Activated T-helper 2 cell treated with anti-CD3 and anti-CD28 coated beads, Interferon-gamma antibody, Interleukin-2, Interleukin-4, amounts not matched to agents 10 μg/mL and 5 μg/mL and 100 μg/mL, durations not matched to agents 14 hours and 24 hours and 36 hours (primary cell): ENCODE measurements at places on chromosomes 5 and 9. TPM values are rescaled to one million over a fixed set of nuclear protein-coding genes. Genes with fewer than 3 reads are reported as not detected.

- H3K27ac ChIP-seq, result peak overlapping the region; percentile 89
- H3K4me1 ChIP-seq, result peaks cover 45% of the 10 kb centered on the region
- no peaks in the 10 kb centered on the region for H3K27me3 ChIP-seq
- H3K36me3 ChIP-seq, result no peaks in the 10 kb centered on the region
- peak; percentile 79 for DNase-seq
- H3K4me3 ChIP-seq, result peak overlapping the region; percentile 91
Observed at GRCh38 chr9:35114113-35114839, 1.4 kb downstream of the ATOSB start.

GRCh38 chr9:137423514-137424291, 510 bp downstream of the NOXA1 start:
- peaks cover 4% of the 10 kb centered on the region for H3K27me3 ChIP-seq
- H3K27ac ChIP-seq, result no peak overlapping the region
- peaks cover 10% of the 10 kb centered on the region for H3K4me1 ChIP-seq

- H3K27me3 ChIP-seq, result no peaks in the 10 kb centered on the region
- H3K36me3 ChIP-seq, result peaks cover 24% of the 10 kb centered on the region
- DNase-seq, result no peak
- no peak overlapping the region for H3K27ac ChIP-seq
- peaks cover 9% of the 10 kb centered on the region for H3K4me1 ChIP-seq
Observed at GRCh38 chr9:113373256-113373655, 3.5 kb downstream of the HDHD3 start.

GRCh38 chr9:122232796-122233306, 4.1 kb upstream of the LHX6 start:
- peaks cover 15% of the 10 kb centered on the region for H3K27me3 ChIP-seq
- DNase-seq, result no peak

GRCh38 chr5:172574871-172575223, 66.2 kb upstream of the NEURL1B start:
- H3K27me3 ChIP-seq, result peaks cover 2% of the 10 kb centered on the region
- no peak overlapping the region for H3K4me3 ChIP-seq
- H3K36me3 ChIP-seq, result no peaks in the 10 kb centered on the region
- no peak for DNase-seq

The ANKRD31 gene
- 0.11 and 0.28 TPM in 2 replicates for total RNA-seq

- H3K27ac ChIP-seq, result no peak overlapping the region
- no peaks in the 10 kb centered on the region for H3K27me3 ChIP-seq
- no peaks in the 10 kb centered on the region for H3K4me1 ChIP-seq
- no peaks in the 10 kb centered on the region for H3K36me3 ChIP-seq
- H3K4me3 ChIP-seq, result no peak overlapping the region
- DNase-seq, result no peak
Observed at GRCh38 chr5:22044229-22044628, 808.9 kb downstream of the CDH12 start.

GRCh38 chr5:104942735-104943134, 1380.1 kb upstream of the NUDT12 start:
- no peaks in the 10 kb centered on the region for H3K27me3 ChIP-seq
- no peak overlapping the region for H3K27ac ChIP-seq
- no peak for DNase-seq

DNA sequence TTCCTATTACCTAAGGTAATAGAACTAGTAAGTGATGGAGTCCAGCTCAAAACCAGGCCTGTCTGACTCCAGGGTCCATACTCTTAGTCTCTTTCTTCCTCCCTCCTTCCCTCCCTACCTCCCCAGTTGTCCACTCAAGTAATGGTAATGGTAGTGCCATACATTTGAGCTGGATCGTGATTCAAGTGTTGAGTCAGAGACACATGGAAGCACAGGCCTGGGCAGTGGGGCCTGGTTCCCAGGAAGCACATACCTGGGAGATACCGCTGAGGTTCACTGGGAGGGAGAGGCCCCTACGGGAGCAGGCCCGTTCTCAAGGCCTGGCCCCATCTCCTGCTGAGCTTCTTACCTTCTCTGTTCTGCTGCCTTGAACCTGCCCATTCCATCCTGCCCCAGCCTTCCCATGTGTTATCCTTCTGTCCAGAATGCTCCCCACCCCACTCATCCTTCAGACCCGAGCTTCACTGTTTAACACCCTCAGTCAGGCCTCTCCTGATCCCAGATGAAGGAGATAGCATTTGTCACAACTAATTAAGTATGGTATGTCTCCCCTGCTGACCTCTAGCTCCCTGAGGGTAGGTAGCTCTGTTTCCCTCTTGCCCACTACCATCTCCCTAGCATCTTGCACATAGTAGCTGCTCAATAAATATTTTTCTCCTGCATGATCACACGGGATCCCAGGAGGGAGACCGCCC, 13.8 kb downstream of the URM1 start:
- H3K4me1 ChIP-seq, result no peaks in the 10 kb centered on the region
- H3K4me3 ChIP-seq, result no peak overlapping the region
- peaks cover 24% of the 10 kb centered on the region for H3K36me3 ChIP-seq
- DNase-seq, result no peak
- H3K27ac ChIP-seq, result no peak overlapping the region

GRCh38 chr5:45694971-45695803, 993 bp downstream of the HCN1 start:
- no peak for DNase-seq
- H3K27me3 ChIP-seq, result peaks cover 11% of the 10 kb centered on the region
- H3K4me1 ChIP-seq, result peaks cover 2% of the 10 kb centered on the region
- no peaks in the 10 kb centered on the region for H3K36me3 ChIP-seq

The PHF24 gene
- total RNA-seq, result 0.11 TPM in 1 of 2 replicates, not detected in the other

- DNase-seq, result no peak
- no peaks in the 10 kb centered on the region for H3K27me3 ChIP-seq
Observed at GRCh38 chr9:80550181-80550580, 978.4 kb downstream of the TLE4 start.

GRCh38 chr5:79418276-79418675, 95.7 kb downstream of the HOMER1 start:
- no peaks in the 10 kb centered on the region for H3K36me3 ChIP-seq
- H3K4me3 ChIP-seq, result no peak overlapping the region

The MEGF9 gene
- 5.0 TPM in 2 replicates for total RNA-seq

DNA sequence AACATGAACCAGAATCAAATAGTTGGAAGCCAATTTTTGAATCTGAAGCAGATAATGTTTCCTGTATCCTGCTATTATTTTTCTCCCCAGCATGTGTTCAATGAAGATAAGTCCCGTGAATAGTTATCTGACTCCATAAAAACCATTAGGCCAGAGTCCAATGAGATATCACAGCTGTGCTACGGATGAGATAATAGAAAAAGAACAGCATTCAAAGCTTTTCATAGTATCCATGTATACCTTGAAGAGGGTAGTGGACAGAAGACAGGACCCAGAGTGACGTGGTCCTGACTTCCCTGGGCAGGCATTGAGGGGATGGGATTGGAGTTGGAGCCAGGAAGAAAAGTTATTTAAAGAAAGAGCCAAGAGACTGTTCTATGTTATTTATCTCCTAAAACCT, 50.7 kb upstream of the C6 start:
- H3K36me3 ChIP-seq, result no peaks in the 10 kb centered on the region
- H3K4me3 ChIP-seq, result no peak overlapping the region
- DNase-seq, result no peak
- H3K4me1 ChIP-seq, result no peaks in the 10 kb centered on the region

- H3K4me1 ChIP-seq, result no peaks in the 10 kb centered on the region
- H3K36me3 ChIP-seq, result no peaks in the 10 kb centered on the region
- no peak overlapping the region for H3K4me3 ChIP-seq
- no peak for DNase-seq
Observed at GRCh38 chr9:79974806-79975422, 403.1 kb downstream of the TLE4 start.

DNA sequence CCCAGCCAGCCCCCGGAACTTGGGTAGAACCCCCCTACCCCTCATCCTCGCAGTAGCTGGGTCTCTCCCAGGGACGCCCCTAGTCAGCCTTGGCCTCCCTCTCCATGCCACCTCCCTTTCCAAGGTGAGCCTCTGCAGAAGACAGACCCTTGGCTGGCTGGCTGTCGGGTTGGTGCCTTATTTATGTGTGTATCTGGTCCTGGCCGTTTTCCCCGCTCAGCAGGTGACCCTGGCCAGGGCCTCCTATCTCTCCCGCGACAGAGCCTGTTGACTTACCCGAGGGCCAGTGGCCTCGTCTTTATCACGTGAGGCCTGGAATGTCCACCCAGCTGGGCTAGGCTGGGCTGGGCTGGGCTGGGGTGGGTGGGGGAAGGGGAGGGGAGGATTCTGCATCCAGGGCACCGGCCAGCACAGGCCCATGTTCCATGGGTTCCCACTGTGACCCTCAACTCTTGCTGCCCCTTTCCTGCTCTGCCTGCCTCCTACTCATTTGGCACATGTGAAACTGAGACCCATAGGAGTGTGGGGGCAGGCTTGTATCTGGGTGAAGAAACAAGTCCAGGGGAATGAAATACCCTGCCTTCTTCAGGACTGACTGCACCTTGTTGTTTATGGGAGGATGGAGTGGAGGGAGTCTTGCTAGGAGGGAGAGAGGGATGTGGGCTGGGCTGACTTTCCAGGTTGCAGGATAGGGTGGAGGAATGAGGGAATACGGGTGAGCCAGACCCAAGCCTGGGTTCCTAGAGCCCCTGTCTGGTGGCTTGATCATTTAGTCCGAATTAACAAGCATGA, 3.1 kb downstream of the CXXC5 start:
- H3K4me1 ChIP-seq, result peaks cover 28% of the 10 kb centered on the region
- DNase-seq, result no peak
- H3K36me3 ChIP-seq, result peaks cover 2% of the 10 kb centered on the region
- H3K27me3 ChIP-seq, result peaks cover 48% of the 10 kb centered on the region
- H3K4me3 ChIP-seq, result no peak overlapping the region

- H3K4me3 ChIP-seq, result no peak overlapping the region
- no peak overlapping the region for H3K27ac ChIP-seq
- H3K36me3 ChIP-seq, result no peaks in the 10 kb centered on the region
- no peak for DNase-seq
- no peaks in the 10 kb centered on the region for H3K27me3 ChIP-seq
Observed at GRCh38 chr9:82126256-82126655, 137.7 kb downstream of the SPATA31D1 start.

DNA sequence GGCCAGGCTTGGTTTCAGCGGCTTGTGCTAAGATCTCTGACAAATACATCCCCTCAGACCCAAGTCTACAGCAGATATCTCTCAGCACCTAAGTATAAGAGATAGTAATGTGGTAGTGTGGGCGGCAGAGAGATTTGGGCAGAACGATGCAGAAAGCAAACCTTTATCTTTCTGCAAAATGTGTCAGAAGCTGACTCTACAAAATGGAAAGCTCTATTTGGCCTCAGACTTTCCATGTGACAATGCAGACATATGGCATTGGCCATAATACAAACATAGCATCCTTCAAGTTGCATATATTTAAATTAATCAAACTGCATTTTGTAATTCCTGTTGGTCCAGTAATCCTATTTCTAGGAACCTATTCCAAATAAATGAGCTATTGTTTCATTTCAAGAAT, 102.5 kb upstream of the RAI14 start:
- H3K36me3 ChIP-seq, result no peaks in the 10 kb centered on the region
- H3K27ac ChIP-seq, result no peak overlapping the region
- H3K4me1 ChIP-seq, result no peaks in the 10 kb centered on the region
- H3K4me3 ChIP-seq, result no peak overlapping the region
- H3K27me3 ChIP-seq, result no peaks in the 10 kb centered on the region
- DNase-seq, result no peak

The ATP10B gene
- not detected in 2 replicates for total RNA-seq

The RAD50 gene
- 49.2 and 55.8 TPM in 2 replicates for total RNA-seq

The BICD2 gene
- total RNA-seq, result 22.8 and 23.6 TPM in 2 replicates

GRCh38 chr9:131969469-131969989, 110.1 kb downstream of the MED27 start:
- no peak for DNase-seq
- H3K4me1 ChIP-seq, result no peaks in the 10 kb centered on the region
- H3K36me3 ChIP-seq, result no peaks in the 10 kb centered on the region
- H3K27ac ChIP-seq, result no peak overlapping the region
- H3K27me3 ChIP-seq, result no peaks in the 10 kb centered on the region
- no peak overlapping the region for H3K4me3 ChIP-seq

The PCDHB15 gene
- not detected in 2 replicates for total RNA-seq

The SPAAR gene
- not detected in 2 replicates for total RNA-seq

The ARHGAP26 gene
- 13.6 and 15.1 TPM in 2 replicates for total RNA-seq

The PCDHA12 gene
- total RNA-seq, result not detected in 2 replicates

DNA sequence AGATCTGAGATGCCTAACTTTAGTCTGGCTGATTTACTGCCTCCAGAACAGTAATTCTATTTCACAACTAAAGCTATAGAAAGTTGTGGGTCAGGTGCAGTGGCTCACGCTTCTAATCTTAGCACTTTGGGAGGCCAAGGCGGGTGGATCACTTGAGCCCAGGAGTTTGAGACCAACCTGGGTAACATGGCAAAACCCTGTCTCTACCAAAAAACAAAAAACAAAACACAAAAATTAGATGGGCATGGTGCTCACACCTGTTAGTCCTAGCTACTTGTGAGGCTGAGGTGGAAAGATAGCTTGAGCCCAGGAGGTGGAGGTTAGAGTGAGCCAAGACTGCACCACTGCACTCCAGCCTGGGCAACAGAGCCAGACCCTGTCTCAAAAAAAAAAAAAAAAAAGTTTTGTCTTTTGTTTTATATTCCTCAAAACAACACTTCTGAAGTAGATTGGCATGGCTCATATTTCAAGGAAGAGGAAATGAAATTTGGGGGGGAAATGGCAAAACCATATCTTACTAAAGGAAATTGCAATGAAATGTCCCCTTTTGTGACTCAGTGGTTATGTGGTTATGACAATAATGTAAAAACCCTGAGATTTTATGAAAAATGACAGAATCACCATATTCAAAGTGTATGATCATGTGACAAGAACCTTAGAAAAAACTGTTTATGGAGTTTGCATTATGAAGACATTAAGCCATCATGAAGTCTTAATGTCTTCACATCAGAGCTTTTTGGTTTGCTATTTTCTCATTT, 16.2 kb downstream of the FNBP1 start:
- H3K4me3 ChIP-seq, result peak overlapping the region; percentile 27
- H3K4me1 ChIP-seq, result peaks cover 83% of the 10 kb centered on the region
- H3K27ac ChIP-seq, result peak overlapping the region; percentile 83
- peaks cover 62% of the 10 kb centered on the region for H3K36me3 ChIP-seq

DNA sequence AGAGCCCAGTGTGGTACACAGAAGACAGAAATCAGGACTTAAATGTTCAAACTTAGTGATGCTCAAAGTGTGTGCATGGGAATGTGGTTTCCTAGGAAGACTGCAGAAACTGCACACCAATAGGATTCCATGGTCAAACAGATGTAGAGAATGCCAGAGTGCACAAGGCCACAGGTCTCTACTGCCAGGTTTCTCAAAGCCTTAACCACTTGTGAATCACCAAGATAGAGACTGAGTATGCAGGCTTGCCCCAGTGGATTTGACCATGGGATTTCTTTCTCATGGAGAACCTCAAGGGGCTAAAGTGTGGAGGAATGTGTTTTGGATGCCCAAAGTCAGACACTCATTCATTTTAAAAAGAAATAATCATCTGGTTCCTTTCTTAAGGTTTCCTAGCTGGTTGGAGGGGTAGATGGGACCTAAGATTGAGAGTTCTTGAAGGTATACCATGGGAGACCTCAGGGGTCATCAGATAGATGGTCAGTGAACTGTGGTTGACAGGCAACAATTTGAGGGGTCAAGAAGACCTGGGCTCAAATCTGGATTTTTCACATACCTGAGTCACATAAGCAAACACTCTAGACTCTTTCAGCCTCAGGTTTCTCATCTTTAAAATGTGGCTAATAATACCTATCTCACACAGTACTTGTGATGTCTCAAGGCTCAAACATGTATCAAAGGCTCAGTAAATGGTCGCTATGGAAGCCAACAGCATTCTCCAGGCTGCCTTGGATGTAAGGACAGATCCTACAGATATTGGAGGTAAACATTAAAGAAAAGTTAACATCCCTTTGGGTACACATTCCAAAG, 81.1 kb downstream of the BOD1 start:
- H3K27ac ChIP-seq, result no peak overlapping the region
- no peak for DNase-seq
- no peaks in the 10 kb centered on the region for H3K4me1 ChIP-seq
